Mesenteric fat pad (tissue), 1 donor: ENCODE measurements at places on chromosomes 2 and 18. TPM values are rescaled to one million over a fixed set of nuclear protein-coding genes. Genes with fewer than 3 reads are reported as not detected.

NDUFAF7 gene
- 14.6 TPM for total RNA-seq

UGT1A5 gene
- not detected for total RNA-seq

SLC16A14 gene
- 2.5 TPM for total RNA-seq

TMEFF2 gene
- total RNA-seq: not detected
